ENCODE measurements at places on chromosomes 1 and 21.

- no peak for DNase-seq
These were observed 419.3 kb downstream of the KCTD3 start for GRCh38 chr1:215986401-215986800.

DNA sequence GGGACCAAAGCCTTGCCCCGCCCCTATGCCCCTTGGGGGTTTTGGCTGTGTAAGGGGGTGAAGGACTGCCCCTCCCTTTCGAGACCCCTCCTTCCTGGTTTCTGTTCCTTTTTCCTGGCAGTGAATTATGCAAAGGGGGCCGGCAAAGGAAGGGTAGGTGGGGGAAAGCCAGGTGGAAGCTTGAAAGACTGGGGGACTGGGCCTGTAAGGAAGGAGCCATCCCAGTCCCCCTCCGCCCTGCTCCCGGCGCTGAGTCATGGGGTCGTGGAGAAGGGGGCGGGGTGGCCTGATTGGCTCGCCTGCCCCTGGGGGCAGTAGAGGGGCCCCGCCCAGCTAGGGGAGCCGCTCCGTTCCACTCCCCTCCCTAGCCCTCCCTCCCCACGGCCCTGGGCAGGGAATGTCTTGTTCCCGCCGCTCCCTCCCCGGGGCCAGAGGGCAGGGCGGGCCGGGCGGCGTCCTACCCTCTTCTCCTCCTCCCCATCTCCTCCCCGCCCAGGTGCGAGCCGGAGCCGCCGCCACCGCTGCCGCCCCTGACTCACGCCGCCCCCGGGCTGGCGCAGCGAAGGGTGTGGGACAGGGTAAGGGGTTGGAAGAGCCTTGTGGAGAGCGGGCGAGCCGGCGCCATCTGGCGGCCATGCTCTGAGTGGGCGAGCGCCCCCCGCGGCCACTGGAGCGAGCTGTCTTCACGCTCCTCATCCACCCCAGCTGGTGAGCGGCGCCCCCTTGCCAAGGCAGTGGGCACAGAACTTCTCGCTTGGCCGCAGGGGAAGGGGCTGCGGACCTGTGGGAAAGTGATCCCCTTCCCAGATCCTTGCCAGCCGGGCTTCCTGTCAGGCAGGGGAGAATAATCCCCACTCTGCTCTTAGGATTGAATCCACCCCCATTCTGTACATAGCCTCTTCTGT lies 14.7 kb downstream of the ZBTB7B start:
- DNase-seq = peak; percentile 95

GRCh38 chr1:245871915-245872314 lies 635.2 kb downstream of the SMYD3 start:
- no peak for DNase-seq

GRCh38 chr1:8604041-8604945 lies 213.1 kb downstream of the RERE start:
- DNase-seq = peak; percentile 16

- DNase-seq = no peak
These were observed 269.2 kb upstream of the RGS18 start for GRCh38 chr1:191888996-191889622.

DNA sequence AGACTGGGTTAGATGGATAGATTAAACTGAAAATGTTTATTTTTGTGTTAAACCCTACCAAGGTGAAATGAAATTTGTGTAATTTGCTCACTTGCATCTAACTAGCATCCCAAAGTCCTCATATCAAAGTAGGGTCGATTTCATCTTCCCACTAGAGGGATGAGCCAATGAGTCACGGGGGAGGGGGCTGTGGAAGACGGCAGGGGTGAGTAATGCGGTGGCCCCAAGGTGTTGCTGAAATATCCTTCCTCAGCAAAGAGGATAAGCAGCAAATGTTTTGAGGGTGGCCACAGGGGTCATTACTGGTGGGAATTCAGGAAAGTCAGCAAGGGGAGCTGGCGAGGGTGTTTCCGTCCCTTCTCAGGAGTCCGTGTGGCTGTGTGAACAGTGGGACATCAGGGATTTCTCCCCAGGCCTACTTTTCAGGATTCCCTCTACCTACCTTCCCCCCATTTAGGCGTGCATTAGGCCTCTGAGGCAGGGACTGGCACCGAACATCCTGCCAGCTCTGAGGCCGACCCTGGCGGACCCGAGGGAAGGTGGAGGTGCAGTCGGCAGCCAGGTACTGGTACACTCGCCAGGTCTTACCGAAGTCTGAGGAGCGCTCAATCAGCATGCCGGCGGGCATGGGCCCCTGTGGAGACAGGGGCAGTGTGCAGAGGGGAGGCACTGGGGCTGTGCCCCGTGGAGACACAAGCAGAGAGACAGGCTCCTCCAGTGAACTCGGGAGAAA lies 18.1 kb downstream of the LAMB3 start:
- DNase-seq = no peak

DNA sequence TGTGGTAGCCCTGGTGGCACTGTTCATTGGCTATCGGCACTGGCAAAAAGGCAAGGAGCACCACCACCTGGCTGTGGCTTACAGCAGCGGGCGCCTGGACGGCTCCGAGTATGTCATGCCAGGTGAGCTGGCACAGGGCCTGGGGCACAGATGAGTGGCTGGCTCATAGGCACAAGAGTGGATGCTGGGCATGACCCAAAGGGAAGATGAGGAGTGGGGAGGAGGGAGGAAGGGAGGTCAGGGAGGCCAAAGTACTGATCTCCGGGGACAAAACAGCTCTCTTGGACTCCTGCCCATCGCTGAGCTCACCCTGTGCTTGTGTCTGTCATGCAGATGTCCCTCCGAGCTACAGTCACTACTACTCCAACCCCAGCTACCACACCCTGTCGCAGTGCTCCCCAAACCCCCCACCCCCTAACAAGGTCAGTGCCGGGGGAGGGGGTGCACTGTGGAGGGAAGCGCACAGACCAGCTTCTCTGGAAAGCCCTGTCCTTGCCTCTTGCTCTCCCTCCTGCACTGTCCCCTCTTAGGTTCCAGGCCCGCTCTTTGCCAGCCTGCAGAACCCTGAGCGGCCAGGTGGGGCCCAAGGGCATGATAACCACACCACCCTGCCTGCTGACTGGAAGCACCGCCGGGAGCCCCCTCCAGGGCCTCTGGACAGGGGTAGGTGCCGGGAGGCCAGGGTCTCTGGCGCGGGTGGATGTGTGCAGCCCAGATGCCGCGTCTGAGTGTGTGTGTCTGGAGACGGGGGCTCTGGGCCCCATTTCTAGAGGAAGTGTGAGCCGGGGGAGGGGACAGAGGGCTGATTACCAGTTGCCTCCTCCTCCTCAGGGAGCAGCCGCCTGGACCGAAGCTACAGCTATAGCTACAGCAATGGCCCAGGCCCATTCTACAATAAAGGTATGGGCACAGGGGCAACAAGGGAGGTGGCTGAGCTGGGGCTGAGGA lies 7.3 kb upstream of the LRRC71 start:
- DNase-seq = no peak

GRCh38 chr1:212678456-212679410 lies 20.9 kb downstream of the BATF3 start:
- no peak for DNase-seq

DNA sequence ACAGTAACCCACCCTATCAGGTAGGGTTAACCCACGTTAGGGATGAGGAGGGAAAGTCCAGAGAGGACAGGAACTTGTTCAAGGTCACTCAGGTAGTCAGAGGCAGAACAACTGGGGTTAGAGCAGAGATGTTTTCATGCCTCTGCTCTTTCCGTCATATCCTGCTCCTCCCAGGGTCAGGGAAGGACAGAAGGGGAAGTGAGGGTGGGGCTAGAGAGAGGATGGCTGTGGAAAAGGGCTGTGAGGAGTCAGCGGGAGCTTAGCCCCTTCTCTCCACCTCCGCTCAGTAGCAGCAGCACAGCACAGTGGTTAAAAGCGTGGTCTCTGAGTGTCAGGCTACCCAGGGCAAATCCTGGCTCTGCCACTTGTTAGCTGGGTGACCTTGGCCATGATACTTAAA lies 36.5 kb downstream of the DDX20 start:
- no peak for DNase-seq

DNA sequence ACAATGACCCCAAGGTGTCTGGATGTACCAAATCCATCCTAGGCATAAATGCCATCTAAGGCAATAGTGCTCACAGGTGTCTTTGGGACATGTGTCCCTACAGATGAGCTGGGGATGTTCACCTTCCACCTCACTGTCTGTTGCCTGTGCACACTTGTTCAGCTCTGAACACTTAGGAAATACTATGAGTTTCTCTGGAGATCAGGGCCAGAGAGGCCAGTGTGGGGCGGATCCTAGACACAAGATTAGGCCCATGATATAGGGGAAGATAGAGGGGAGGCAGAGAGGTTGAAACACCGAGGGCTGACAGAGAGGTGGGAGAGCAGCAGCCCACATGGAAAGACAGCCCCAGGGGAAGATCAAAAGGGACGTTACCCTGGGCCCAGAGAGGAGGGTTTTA lies 25.6 kb downstream of the C1orf116 start:
- DNase-seq = no peak

DNA sequence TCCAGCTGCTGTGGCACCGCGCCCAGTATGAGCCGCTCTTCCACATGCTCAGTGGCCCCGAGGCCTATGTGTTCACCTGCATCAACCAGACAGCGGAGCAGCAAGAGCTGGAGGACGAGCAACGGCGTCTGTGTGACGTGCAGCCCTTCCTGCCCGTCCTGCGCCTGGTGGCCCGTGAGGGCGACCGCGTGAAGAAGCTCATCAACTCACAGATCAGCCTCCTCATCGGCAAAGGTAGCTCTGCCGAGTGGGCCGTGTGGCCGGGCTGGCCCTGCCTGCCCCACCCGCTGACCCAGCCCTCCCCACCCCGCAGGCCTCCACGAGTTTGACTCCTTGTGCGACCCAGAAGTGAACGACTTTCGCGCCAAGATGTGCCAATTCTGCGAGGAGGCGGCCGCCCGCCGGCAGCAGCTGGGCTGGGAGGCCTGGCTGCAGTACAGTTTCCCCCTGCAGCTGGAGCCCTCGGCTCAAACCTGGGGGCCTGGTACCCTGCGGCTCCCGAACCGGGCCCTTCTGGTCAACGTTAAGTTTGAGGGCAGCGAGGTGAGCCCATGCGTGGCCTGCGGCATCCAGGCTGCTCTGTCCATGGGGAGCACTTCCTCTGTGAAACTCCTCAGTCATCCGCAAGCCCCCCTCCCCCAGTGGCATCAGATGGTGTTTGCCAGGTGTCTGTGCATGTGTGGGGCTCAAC lies 64.2 kb downstream of the PIK3CD start:
- DNase-seq = no peak

DNA sequence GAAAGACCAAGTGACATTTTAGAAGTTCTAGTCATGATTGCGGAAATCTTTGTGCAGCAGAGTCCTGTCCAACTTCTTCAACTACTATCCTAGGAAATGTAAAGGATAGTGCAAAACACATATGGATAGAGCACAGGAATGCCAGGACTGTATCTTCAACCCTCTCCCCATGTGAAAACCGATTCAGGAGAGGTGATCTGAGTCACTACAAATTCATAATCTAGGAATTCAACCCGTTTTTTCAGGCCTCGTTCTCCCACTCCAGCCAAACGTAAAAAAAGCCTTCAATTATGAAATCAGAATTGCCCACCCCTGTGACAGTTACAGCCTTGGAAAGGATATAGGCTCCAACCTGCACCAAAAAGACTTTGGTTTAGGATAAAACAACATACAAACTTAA lies 52.9 kb upstream of the RGS1 start:
- DNase-seq = no peak

DNA sequence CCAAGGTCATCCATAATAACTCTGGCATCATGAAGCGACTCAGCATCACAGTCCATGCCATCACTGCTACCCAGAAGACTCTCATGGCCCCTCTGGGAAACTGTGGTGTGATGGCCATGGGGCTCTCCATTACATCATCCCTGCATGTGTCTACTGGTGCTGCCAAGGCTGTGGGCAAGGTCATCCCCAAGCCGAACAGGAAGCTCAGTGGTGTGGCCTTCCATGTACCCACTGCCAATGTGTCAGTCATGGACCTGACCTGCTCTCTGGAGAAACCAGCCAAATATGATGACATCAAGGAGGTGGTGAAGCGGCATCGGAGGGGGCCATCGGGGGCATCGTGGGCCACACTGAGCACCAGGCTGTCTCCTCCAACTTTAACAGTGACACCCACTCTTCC lies 65.1 kb upstream of the ARHGAP29 start:
- DNase-seq = no peak

GRCh38 chr1:19909392-19909791 lies 14.0 kb downstream of the PLA2G2E start:
- no peak for DNase-seq

DNA sequence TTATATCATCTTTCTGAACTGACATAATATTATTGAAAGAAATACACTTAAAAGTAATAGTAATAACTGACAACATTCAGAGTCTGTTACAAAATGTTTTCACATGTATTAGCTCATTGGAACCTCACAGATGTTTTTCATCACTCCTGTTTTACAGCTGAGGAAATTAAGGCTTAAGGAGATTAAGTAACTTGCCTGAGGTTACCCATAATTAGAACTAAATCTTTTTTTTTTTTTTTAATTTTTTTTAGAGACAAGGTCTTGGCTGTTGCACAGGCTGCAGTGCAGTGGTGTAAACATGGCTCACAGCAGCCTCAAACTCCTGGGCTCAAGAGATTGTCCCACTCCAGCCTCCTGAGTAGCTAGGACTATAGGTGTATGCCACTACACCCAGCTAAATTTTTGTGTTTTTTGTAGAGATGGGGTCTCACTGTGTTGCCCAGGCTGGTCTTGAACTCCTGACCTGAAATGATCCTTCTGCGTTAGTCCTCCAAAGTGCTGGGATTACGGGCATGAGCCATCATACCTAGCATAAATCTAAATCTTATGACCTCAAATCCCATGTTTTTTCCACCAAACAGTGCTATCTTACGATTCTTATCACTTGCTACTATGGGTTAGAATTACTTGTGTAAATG lies 64.7 kb upstream of the MACF1 start:
- DNase-seq = no peak

GRCh38 chr1:244849189-244849866 lies 13.9 kb downstream of the COX20 start:
- DNase-seq = no peak

DNA sequence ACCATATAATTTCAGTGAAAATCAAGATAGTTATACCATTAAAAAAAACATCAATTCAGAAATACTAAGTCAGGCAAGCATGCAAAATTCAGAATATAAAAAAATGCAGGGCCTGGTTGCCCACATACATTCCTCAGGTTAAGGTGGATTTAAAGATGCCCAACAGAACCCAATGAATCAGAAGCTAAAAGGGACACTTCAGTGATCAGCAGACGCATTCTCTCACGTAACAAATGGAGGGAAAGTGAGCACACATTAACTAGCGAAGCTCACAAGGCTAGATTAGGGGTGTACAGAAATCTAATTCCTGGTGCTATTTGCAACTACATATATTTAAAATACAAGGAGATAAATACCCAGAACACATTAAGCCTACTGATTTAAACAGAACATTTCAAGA lies 17.5 kb downstream of the TOMM20 start:
- DNase-seq = no peak

GRCh38 chr1:201153474-201154388 lies 543 bp downstream of the TMEM9 start:
- DNase-seq = no peak

GRCh38 chr1:212208978-212209644 lies 76.1 kb upstream of the PPP2R5A start:
- no peak for DNase-seq

- no peak for DNase-seq
These were observed 31.7 kb upstream of the FNBP1L start for GRCh38 chr1:93416183-93416582.

GRCh38 chr1:90154711-90155110 lies 159.8 kb downstream of the ZNF326 start:
- no peak for DNase-seq

Data from stimulated activated CD4-positive, alpha-beta T cell treated with anti-CD3 and anti-CD28 coated beads, Interleukin-2, amount 100 ng/mL, for 4 hours (primary cell).